ENCODE measurements at places on chromosomes 2 and 18.

DNA sequence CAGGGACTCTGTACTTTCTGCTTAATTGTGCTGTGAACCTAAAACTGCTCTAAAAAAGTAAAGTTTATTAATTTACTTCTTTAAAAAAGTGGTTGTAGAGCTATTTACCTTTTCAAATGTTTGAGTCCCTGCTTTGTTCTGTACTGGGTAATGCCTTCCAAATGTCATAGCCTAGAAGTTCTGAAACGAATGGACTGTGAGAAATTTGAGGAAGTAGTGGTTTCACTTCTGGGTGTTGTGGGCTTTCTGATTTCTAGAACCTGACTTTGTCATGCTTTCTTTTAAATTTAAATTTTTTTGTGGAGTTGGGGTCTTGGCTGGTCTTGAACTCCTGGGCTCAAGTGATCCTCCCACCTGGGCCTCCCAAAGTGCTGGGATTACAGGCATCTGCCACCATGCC lies 44.6 kb downstream of the SMAD4 start:
- no peak for DNase-seq

- no peak for DNase-seq
Observed at GRCh38 chr2:72222829-72223564, 75.3 kb upstream of the CYP26B1 start.

DNA sequence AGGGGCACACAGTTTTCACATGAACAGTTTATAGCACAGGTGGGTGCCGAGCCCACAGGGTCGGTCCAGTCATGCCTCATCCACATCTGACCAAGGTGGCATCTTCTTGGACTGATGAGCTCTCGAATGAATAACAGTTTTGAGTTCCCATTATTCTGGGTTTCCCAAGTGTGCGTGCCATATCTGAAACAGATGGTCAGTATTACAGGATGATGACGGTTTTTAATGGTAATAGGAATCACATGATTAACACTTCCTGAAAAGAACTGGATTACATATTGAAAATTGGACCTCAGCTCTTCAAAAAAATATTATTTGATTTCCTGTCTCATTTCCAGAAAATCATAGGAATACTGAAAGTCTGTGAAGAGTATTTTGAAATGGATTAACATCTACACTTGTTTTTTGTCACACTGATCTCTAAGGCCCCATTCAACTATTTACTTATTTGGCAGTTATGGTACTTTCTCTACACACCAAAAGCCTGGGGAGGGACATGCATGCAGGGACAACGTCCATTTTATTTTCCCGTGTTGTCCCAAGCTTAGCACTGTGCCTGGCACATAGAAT lies 22.2 kb upstream of the NAB1 start:
- DNase-seq: no peak

GRCh38 chr2:54042341-54042740 lies 71.5 kb upstream of the PSME4 start:
- DNase-seq: no peak

- no peak for DNase-seq
Observed at GRCh38 chr2:160221391-160222276, 21.6 kb upstream of the ITGB6 start.

GRCh38 chr18:65631766-65632165 lies 119.0 kb upstream of the CDH7 start:
- DNase-seq: no peak

- DNase-seq: no peak
Observed at GRCh38 chr18:777021-777420, 35.0 kb downstream of the YES1 start.
